ENCODE measurements at places on chromosomes 7 and 10. TPM values are rescaled to one million over a fixed set of nuclear protein-coding genes. Genes with fewer than 3 reads are reported as not detected.

EVX1 gene
- total RNA-seq: 7.1 TPM

DYNC1I1 gene
- total RNA-seq: 11.0 TPM

ASB10 gene
- not detected for total RNA-seq

OIT3 gene
- not detected for total RNA-seq

MPP7 gene
- total RNA-seq: 19.0 TPM

OR13A1 gene
- total RNA-seq: 0.44 TPM

BTBD16 gene
- total RNA-seq: 0.98 TPM

CFAP69 gene
- 0.71 TPM for total RNA-seq

GIGYF1 gene
- 79.6 TPM for total RNA-seq

LRIT2 gene
- total RNA-seq: not detected

NEUROG3 gene
- not detected for total RNA-seq

ADRB1 gene
- total RNA-seq: not detected

CAMK2B gene
- total RNA-seq: 55.1 TPM

PDE6C gene
- not detected for total RNA-seq

OR2A42 gene
- total RNA-seq: not detected

CALHM1 gene
- total RNA-seq: not detected

NDUFB2 gene
- total RNA-seq: 127 TPM

CH25H gene
- total RNA-seq: 0.25 TPM

OGDHL gene
- total RNA-seq: 2.5 TPM

KIAA1549 gene
- 40.2 TPM for total RNA-seq

SPDYE9 gene
- 0.25 TPM for total RNA-seq

ACBD7 gene
- 1.5 TPM for total RNA-seq

EGR2 gene
- 0.37 TPM for total RNA-seq

AGR2 gene
- not detected for total RNA-seq

ARHGEF35 gene
- total RNA-seq: 0.69 TPM

FOXI2 gene
- total RNA-seq: 0.17 TPM

RAB19 gene
- total RNA-seq: not detected

NUP42 gene
- 47.7 TPM for total RNA-seq
